Activated CD8-positive, alpha-beta memory T cell treated with anti-CD3 and anti-CD28 coated beads for 1 hour (primary cell): ENCODE measurements at places on chromosomes 4 and X.

GRCh38 chr4:101669138-101669831 lies 121.2 kb upstream of the BANK1 start:
- no peak for DNase-seq

- no peak for DNase-seq
Measured at GRCh38 chr4:78129383-78130108, 72.4 kb downstream of the FRAS1 start.

GRCh38 chrX:22063284-22063683 lies 31.2 kb downstream of the PHEX start:
- DNase-seq = no peak

GRCh38 chr4:37381040-37381668 lies 136.6 kb downstream of the NWD2 start:
- DNase-seq = no peak

GRCh38 chr4:123545667-123546572 lies 149.3 kb downstream of the SPRY1 start:
- DNase-seq = no peak

DNA sequence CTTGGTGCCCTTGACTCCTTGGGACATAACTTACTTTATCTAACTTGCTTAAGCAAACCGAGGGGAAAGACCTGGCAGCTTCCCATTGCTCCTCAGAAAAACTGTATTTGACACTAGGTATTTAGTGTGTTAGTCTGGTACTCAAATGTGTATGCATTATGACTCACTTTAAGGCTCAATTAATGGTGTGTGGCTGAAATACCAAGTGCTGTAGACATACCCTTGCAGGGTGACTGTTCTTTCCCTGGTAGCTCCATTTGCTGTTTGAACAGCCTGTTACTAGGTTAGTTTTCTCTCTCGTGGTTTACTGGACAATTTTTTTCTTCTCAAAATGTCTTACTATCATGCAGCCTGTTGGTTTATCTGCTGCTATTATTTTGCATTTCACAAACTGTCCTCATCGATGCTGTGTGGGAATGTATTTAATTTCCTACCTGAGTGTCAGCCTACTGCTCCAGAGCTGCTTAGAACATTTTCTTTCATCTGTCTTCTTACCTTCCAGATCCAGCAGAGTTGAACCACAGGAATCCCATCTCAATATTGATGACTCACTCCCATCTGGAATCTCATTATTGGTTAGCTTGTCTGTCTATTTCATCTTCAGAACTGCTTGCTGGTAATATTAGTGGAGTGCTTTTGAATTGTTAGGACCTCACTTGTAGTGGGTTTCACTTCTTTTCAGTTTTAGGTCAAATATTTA lies 158.0 kb upstream of the FAT1 start:
- DNase-seq = no peak

- no peak for DNase-seq
Measured at GRCh38 chrX:154074199-154074598, 23.3 kb downstream of the MECP2 start.

- no peak for DNase-seq
Measured at GRCh38 chr4:153553155-153553818, 87.1 kb downstream of the TMEM131L start.

DNA sequence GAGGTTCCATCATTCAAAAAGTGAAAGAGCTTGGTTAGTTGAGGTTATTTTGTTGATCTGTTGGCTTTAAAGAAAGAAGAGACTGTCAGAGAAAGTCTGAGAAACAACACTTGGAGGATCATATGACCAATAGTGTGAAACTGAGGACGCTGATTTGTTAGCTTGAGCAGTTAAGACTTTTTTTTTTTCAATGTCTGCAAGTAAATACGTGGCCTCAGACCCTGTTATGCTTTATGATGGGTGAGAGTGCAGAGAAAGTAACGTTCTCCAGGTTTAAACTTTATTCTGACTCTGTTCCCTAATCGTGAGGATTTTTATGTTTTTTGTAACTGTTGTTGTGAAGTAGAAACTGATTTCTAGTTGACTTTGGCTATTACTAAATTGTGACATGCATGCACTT lies 45.9 kb downstream of the GAB1 start:
- no peak for DNase-seq

DNA sequence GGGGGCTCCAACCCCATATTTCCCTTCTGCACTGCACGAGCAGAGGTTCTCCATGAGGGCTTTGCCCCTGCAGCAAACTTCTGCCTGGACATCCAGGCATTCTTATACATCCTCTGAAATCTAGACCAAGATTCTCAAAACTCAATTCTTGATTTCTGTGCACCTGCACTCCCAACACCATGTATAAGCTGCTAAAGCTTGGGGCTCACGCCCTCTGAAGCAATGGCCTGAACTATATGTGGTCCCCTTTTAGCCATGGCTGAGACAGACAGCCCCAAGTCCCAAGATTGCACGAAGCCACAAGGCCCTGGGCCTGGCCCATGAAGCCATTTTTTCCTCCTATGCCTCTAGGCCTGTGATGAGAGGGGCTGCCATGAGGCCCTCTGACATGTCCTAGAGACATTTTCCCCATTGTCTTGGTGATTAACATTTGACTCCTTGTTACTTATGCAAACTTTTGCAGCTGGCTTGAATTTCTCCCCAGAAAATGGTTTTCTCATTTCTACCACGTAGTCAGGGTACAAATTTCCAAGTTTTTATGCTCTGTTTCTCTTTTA lies 468.0 kb upstream of the SLIT2 start:
- DNase-seq = no peak

- DNase-seq = no peak
Measured at GRCh38 chr4:183906739-183907651, 1.9 kb downstream of the STOX2 start.

GRCh38 chrX:84339507-84340364 lies 151.7 kb upstream of the RPS6KA6 start:
- DNase-seq = no peak

- DNase-seq = no peak
Measured at GRCh38 chrX:48498374-48498809, 10.4 kb upstream of the PORCN start.

- no peak for DNase-seq
Measured at GRCh38 chr4:55568905-55569504, 22.3 kb upstream of the CLOCK start.

GRCh38 chrX:118551426-118551825 lies 55.8 kb downstream of the DOCK11 start:
- no peak for DNase-seq

GRCh38 chr4:8737075-8737474 lies 134.6 kb downstream of the HMX1 start:
- DNase-seq = no peak

DNA sequence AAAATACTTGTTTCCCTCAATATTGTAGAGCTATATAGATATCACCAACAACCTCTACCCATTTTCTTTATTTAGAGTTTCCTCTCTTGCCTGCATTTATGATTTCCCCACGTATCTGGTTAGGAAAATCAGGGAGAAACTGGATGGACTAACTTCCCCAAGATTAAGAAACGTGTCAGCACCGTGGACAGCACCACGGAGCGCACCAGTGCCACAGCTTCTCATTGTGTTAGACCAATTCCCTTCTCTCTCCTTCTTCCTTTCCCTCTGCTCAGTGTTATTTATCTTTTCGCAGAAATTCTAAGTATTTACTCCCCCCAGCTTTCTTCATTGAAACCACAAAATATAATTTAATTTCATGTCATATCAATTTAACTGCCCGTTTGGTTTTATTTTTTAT lies 568.6 kb upstream of the BOD1L1 start:
- DNase-seq = no peak

GRCh38 chr4:169351872-169352271 lies 81.1 kb upstream of the SH3RF1 start:
- no peak for DNase-seq

- DNase-seq = no peak
Measured at GRCh38 chr4:108917255-108917654, 154.4 kb upstream of the ETNPPL start.

- no peak for DNase-seq
Measured at GRCh38 chr4:42658261-42658660, 1.4 kb upstream of the ATP8A1 start.

- DNase-seq = no peak
Measured at GRCh38 chr4:169245061-169245460, 25.7 kb downstream of the SH3RF1 start.

DNA sequence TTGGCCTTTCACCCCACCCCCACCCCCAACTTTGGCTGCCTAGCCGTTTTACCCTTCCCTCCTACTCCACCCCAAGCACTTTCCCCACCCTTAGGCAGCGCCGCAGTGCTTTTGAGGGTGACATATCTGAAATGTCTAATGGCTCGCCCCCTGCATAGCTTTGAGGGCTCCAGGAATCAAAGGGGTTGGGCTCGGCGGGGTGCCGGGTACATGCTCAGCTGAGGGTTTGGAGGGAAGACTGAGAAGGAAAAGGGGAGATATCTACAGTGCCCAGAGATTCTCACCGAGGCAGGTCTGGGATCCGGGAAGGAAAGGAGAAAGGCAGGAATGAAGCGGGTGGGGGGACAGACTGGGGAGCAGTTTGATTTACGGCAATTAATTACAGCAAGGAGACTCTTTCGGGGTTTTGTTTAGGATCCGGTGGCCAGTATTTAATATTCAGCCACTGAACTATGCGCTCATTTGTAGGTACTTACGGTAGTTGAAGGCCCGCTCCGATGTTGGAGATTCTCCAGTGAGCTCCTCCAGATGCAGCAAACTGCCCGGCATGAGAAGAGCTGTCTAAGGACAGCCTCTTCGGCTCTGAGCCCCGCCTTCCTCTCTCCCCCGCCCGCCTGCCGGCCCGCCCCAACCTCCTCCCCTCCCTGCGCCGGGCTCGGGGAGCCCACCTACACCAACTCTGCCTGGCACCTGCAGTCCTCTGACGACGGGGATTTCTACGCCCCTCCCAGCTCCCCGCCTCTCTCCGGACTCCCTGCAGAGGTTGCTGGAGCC lies at the start of gene IGSF1:
IGSF1 (minus strand) TSS at position 569 of the 774 bp plus-strand sequence. CDS start 2,632 bp downstream, outside the sequence.
- DNase-seq = no peak

DNA sequence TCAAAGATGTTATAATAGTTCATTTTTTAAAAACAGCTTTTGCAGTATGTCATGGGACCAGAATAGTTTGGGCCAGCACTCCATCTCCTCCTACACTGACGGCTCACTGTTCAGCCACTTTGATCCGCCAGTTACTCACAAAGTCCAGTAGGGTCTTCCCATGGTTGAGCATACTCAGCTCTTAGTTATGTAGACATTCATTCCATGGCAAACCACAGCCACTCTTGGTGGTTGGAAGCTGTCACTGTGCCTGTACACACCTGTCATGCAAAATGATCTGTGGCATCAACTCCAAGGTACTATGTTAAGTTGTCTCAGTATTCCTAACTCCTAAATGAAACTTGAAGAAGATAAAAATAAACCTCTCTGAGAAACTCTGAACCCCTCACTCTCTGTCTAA lies 127.2 kb downstream of the NR3C2 start:
- no peak for DNase-seq

DNA sequence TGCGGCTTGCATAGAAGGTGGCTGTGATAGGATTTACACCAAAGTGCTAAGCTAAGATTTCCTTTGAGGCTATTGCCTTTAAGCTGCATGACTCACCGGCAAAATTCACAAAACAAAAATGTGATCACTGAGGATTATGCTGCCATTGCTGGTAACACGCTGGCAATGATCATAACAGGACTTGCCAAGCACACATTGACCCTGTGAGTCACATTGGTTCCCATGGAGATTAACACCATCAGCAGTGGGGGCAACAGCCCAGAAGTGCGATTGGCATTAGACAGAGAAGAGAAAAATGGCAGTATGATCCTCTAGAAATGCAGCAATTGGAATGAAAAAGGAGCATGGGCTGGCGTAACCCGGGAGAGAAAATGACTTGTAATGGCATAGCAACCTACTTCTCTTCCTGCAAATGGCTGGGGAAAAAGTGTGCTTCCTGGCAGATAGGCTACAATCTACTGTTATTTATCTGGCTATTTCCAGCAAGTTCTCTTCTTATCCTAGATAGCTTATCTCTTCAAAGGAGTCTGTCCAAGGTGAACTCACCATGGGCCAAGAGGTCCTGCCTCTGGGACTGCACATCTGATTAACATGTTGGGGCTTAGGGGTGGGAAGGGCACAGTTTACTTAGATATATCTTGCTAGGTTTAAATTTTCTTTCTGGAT lies 314.2 kb upstream of the IGFBP7 start:
- DNase-seq = no peak

DNA sequence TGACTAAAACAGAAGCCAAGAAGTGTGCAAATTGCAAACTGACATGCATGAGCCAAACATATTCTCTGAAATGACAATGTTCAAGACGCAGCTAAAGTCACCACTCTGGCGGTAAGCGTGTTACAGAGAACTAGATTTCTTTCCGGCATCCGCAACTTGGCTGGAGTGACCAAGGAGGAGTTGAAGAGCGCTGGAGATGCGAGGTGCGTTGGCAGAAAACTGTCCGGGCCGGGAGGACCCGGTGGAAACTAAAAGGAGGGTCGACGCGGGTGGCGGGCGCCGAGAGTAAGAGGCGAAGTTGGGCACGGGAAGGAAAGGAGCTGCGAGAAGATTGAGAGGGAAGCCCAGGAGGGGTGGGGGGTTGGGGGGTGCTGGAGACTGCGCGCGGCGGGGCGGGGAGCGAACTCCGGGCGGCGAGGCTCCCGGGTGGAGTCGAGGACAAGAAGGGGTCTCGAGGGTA lies 807 bp downstream of the SEL1L3 start:
- DNase-seq = no peak

DNA sequence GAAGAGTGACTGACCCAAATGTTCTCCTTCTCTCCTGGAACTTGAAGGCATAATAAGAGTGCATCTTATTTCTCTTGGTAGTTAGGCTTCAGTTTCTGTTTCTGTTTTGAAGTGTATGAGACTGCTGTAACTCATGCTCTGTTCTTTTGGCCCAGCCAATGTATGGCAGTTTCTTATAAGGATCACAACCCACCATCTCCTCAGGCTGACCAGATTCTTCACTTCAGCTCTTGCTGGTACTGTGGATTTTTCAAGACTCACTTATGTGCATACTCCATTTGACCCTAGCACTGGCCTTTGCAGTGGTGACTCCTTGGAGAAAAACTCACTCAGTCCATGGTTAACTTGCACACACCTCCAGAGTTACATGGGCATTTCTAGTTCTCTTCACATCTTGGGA lies 9.6 kb upstream of the YTHDC1 start:
- DNase-seq = no peak

- no peak for DNase-seq
Measured at GRCh38 chr4:180057299-180057721, 2185.9 kb upstream of the TENM3 start.

DNA sequence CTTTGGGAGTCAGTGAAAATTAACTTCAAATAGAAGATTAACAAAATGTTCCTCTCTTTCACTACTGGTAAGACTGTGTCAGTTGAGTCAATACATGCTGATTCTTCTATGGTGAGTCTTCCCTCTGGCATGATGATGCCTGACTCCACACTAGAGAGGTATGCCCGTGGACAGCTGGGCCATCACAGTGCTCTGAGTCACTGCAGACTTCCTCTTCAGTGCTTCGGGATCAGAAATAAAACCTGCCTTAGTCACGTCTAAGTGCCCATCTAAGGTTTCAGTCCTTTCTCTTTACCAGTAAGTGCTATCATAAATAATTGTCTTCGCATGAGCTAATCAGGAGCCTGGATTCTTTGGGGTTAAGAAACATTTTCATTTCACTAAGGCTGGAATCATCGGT lies 1.6 kb upstream of the ASB5 start:
- DNase-seq = no peak

GRCh38 chrX:48802905-48803200 lies 986 bp downstream of the HDAC6 start:
- DNase-seq = no peak
